ENCODE measurements at places on chromosomes 1 and 21. TPM values are rescaled to one million over a fixed set of nuclear protein-coding genes. Genes with fewer than 3 reads are reported as not detected.

The CNIH4 gene
- 43.3 TPM for polyA plus RNA-seq

DNA sequence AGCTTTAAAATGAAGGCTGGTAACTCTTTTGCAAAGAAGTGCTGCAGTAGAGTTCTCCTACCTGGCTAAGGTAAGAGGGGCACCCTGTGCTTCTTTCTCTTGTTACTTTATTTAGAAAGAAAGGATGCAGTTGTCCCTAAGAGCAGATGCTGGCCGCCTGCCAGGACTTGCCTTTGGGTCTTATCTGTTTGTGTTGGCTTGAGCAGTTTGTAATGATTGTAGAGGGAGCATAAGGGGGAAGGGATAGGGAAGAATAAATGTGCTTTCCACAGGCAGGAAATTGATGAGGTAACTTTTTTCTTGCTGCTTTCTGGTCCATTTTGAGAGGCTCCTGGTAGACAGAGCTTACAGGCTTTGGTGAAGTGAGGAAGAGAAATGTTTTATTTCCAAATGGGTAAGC is 229.6 kb downstream of the HHAT start:
- DNase-seq = no peak

DNA sequence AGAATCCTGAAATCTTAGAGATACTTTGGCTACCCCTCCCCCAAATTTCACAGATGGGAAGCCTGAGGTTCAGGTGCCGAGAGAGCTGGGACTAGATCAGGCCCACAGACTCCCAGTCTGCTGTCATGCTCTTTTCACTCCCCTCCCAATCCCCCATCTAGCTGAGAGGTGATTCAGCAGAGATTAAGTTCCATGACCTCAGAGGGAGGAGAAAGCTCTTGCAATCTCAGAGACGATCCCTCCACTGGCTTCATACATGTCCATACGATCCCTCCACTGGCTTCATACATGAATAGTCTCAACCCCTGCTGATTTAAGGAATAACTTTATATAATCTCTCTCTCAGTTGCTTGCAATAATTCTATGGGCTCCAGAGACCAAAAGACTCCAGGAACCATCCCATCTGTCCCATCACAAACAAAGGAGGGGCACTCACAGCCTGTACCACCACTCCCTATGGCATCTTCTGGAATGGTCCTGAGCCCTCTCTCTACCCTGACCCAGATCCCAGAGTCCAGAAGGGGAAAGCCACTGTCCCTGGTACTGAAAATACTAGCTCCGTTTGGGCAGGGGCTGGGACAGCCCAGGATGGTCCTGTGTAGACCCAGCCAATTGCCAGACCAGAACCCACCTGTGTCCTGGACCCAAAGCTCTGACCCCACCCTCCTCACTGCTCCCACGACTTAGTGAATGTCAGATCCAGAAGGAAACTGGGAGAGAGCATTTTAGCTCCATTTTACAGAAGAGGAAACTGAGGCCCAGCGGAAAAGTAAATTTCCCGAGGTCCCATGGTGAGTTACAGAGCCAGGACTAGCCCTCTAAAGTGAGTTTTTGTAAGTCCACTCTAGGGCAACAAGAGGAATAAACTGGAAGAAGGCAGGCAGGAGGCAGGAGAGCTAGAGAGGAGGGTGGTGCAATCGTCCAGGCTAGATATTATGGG is 27.1 kb downstream of the RIMS3 start:
- DNase-seq = no peak

GRCh38 chr1:160539684-160539989 is 16.6 kb upstream of the SLAMF6 start:
- no peak for DNase-seq

GRCh38 chr1:21184276-21184675 is 7.6 kb upstream of the EIF4G3 start:
- DNase-seq = no peak

The FCER1G gene
- polyA plus RNA-seq = 11.9 TPM

The CYP4X1 gene
- 8.4 TPM for polyA plus RNA-seq

The NUF2 gene
- polyA plus RNA-seq = 31.0 TPM

The STMN1 gene
- polyA plus RNA-seq = 1,236 TPM

DNA sequence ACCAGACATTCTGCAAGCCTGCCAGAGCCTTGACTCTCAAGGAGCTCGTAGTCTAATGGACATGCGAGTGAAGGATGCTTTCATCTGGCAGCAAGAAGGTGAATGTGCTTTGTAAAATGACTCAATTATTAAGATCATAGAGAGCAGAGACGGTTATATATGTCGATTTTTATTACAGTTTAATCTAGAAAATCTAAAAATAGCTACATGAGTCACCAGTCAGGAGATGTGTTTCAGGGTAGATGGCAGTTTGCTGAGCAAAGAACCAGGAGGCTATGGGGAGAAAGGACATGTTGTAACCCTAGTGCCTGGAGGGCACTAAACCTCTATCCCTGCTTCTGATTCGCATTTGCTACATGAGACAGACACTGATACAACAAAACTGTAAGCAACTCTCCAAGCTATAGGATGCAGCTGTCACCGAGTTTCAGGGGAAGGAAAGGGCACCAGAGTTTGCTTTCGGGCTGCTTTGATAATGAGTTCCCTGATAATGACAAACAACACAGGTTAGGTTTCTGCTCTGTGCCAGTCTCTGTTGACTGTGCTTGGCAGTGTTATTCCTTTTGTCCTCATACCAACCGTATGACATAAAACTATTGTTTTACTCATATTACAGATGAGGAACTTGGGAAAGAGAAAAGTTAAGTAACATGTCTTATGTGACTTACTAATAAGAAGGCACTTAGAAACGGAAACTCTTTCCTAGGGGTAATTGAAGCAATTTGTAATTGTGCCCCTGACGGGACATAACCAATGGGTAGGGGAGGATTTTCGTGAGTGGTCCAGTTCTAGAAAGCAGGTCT is 43.2 kb downstream of the C1orf198 start:
- no peak for DNase-seq

- no peak for DNase-seq
Measured at GRCh38 chr1:234528074-234528865, 49.3 kb upstream of the TARBP1 start.

GRCh38 chr1:85116856-85117255 is 68.6 kb upstream of the MCOLN3 start:
- DNase-seq = no peak

GRCh38 chr1:195867638-195868037 is 740.6 kb downstream of the KCNT2 start:
- DNase-seq = no peak

DNA sequence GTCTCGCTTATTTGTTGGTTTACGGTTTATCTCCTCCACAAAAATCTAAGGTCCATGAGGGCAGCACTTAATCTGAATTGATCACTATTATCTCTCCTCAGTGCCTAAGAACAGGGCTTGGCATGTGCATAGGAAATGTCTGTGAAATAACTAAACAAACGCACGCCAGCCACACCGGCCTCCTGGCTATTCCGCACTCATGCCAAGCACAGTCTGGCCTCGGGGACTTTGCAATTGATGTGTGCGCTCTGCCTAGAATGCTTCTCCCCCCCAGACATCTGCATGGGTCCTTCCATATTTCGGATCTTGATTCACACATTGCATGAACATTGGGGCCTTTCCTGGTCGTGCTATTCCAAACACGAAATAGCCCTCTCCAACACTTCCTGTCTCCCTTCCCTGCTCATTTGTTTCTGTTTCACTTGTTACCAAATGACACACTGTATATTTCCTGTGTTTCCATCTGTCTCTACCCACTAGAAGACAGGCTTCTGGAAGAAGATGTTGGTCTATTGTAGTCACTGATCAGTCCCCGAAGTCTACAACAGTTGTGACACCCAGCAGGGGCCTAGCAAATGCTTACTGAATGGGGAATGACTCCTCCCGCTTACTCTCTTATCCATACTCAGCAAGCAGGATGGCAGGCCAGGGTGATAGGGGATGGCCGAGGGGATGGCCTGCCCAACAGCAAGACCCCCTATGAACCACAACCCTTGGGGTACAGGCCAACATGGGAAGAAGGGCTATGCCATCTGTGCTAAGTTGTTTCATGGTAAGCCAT is 93.9 kb downstream of the GLIS1 start:
- DNase-seq = no peak

- no peak for DNase-seq
Measured at GRCh38 chr1:220876511-220877376, 2.5 kb upstream of the HLX start.

DNA sequence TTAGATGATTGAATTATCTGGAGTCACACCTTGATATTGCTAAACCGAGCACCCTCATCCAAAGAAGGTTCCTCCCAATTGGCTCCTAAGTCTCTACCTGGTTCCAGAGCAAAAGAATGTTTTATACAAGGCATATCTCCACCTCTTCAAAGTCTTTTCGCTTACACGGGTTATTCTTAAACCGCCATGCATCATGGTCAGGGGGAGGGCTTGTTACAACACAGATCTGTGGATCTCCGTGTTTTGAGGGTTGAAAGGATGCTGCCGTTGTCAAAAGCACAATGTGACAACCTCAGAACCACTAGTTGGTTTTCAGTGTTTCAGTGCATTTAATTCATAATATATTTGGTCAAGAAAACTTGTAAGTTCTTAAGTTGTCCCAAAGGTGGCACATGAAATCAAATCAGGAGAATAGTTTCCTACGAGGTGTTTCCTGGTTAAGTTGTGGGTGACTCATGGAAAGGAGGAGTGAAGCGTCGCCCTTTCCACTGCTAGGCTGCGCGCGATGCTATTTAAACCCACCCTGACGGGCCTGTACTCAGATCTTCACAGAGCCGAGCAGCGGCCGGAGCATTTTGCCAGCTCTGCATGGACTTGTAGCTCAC is 1531.6 kb upstream of the TPTE start:
- no peak for DNase-seq

The KIRREL1 gene
- 184 TPM for polyA plus RNA-seq

GRCh38 chr21:35044128-35044527 is 5.0 kb downstream of the RUNX1 start:
- DNase-seq = no peak

DNA sequence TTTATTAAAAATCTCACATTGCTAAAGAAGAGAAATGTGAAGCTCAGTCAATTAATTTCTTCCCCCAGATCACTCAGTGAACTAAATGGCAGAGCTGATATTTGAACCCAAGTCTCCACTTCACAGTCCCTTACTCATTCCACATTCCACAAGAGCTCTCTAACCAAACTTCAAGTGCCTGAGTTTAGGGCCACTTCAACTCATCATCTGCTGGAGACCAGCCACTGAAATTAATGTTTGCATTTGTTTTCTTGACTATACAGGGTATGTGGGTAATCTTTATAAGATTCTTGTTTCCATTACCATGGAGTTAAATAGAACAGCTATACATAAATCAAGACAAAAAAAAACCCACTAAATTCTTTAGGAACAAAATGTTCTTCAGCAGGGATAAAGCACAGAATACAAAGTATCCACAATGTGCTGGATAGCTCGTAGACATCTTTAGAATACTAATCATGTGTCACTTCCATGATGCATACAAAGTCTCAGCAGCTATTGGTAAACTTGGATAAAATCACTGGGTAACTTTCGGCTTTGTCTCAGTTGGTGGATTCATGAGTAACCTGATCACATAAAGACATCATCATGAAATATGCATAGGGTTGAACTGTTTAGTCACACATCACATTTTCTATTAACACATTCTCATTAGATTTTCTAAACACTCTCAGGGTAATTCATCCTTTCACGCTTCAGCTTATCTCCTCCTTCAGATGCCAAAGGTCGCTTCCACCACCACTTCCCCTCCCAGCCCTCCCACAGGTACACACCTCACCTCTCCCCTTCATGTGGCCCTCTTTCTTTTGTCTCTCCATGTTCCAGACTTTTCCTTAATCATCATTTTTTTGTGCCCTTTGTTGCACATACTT is 89.8 kb downstream of the LRRC53 start:
- DNase-seq = no peak

GRCh38 chr1:109977657-109978378 is 6.7 kb upstream of the AHCYL1 start:
- no peak for DNase-seq

The S100A16 gene
- 126 TPM for polyA plus RNA-seq

- DNase-seq = no peak
Measured at GRCh38 chr1:219209578-219209977, 35.9 kb downstream of the LYPLAL1 start.

DNA sequence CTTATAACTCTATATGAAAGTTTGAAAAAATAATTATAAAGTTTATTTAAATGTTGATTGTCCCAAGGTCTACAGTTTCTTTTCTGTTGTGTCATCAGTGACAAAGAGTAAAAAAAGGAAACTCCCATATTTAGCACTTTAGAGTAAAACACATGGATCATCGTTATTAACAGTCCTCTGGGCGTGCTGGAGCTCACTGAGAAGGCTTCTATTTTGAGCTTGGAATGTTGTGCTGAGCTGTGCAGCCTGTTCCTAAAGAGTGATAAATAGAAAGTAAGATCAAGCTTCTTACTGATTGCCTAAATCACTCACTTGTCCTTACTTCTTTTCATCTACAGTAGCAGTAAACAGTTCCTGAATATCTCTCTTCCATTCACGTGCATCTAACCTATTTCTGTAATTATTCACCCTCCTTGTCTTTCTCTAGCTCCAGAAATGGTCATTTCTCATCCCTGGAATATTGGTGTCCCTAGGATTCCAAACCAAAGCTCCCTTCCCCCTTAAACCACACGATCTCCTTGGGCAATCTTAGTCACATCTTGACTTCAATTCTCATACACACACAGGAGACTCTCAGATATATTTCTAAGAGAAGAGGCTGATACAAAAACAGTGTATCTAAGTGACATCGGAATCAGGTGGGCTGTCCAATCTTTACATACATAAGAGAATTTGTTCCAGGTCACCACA is 11.9 kb downstream of the GBP5 start:
- no peak for DNase-seq

DNA sequence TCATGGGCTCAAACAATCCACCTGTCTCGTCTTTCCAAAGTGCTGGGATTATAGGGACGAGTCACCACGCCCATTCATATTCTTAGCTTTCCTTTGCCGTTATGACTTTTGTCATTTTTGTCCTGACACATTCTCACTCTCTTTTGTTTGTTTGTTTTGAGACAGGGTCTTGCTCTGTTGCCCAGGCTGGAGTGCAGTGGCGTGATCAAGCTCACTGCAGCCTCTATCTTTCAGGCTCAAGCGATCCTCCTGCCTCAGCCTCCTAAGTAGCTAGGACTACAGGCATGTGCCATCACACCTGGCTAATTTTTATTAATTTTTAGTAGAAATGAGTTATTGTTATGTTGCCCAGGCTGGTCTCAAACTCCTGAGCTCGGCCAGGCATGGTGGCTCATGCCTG is 11.8 kb upstream of the MED18 start:
- DNase-seq = no peak

DNA sequence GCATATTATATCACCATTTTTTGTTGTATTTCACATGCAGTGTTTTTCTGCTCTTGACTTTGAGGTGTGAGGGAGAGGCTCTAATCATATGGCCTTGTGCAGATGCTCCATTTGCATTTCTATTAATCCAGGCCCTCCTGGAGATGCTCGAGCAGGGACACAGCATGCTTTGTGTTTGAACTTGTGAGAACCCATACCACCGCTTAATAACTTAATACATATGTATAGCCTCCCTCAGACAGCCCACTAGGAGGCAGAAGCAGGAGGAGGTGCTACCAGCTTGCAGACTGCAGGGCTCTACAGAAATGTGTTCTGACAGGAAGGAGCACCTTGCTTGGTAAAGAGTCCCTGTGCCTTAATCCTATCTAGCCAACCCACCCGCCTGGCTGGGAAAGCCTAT is 155.2 kb downstream of the BARHL2 start:
- DNase-seq = no peak

- peak; percentile 69 for DNase-seq
Measured at GRCh38 chr1:86156566-86157455, at the start of gene COL24A1. TSS of gene COL24A1 (minus strand) at chr1:86156772. CDS start at chr1:86156396, 376 bp downstream.

- DNase-seq = no peak
Measured at GRCh38 chr1:158454537-158454936, 7.1 kb upstream of the OR10K1 start.

Measured in left renal cortex interstitium (tissue), 4 donors.